Activated naive CD4-positive, alpha-beta T cell treated with anti-CD3 and anti-CD28 coated beads, Interleukin-2, amount 50 U/mL, for 72 hours (primary cell): ENCODE measurements at places on chromosomes 5 and 9. TPM values are rescaled to one million over a fixed set of nuclear protein-coding genes. Genes with fewer than 3 reads are reported as not detected.
A peak's percentile ranks its signal among the peaks of the same experiment; 100 is the strongest.

DNA sequence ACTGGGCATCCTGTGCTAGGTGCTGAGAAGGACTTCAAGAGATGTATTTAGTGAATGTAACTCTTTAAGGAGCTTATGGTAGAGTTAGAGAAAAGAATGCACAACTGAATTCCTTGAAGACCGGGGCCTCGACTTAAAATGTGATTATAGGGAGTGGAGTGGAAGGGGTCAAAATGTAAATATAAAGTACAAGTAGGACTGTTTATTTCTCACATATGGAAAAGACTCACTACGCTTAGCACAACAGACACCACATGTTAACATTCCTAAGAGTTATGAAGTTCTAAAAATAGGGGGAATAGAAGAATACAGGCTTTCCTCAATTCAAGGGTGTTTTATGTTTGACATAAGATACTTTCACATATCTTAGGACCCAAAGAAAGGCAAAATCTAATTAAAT, 117.8 kb upstream of the OSMR start:
- no peak for DNase-seq

TXNDC8 gene
- not detected for total RNA-seq

DNAJC25 gene
- 4.2 TPM for total RNA-seq

RGS3 gene
- 56.1 TPM for total RNA-seq

SHISAL2B gene
- total RNA-seq: not detected

DNA sequence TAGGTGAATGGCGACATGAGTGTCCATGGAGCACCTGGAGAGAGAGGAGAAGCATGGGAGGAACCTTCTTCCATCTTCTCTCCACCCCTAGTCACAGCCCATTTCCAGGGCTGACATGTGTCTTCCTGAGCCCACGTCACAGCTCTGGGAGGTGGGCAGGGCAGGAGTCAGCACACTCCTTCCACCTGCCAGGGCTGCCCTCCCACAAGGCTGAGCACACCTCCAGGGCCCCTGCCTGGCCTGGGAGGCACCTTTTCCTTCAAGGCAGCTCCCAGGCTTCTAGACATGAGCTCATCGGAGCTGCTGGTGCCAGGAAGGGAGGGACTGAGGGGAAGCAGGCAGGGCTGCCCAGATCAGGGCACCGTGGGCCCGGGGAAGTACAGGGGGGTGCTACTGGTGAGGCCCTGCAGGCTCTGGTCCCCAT, 13.6 kb upstream of the SYNPO start:
- no peak for DNase-seq

CCNO gene
- total RNA-seq: not detected

DNA sequence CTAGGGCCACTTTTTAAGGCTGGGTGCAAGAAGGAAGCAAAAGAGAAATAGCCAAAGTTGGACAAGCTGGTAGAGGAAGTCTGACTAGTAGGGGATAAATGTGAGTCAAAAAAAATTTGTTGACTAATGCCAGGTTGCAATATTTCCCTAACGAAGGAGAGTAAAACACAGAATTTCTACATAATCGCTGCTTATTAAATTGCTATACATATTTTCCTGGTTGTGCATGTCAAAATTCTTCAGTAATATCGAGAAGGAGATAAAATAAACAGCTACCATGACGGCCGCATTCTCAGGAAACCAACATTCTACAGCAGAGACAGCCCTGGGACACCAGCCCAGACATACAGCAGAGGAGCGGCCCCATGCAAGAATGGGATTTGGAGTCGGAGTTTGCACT, 148.3 kb downstream of the ESM1 start:
- no peak for DNase-seq

- no peak for DNase-seq
Observed at GRCh38 chr9:93236541-93237206, 52.7 kb downstream of the WNK2 start.

DNA sequence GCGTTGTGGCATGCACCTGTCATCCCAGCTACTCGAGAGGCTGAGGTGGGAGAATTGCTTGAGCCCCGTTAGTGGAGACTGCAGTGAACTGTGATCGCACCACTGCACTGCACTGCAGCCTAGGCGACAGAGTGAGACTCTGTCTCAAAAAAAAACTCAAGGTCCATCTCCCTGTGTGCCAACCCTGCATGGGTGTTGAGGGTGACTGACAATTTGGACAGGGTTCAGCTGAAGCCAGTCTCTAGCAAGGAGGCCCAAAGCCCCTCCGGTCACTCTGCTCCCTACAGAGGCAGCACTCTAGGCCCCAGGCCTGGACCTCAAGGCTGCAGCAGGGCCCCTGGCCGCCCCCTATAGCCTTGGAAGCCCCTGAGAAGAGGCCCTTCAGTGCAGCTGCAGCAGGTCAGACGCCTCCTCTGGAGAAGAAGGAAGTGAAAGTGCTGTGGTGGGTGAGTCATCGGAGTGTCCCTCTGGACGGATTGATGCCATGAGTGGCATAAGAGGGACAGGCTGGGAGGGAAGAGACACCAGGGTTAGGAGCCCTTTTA, 39.2 kb upstream of the NEK6 start:
- peak; percentile 53 for DNase-seq

GRCh38 chr9:136178061-136178772, 26.7 kb downstream of the LHX3 start:
- DNase-seq: no peak

ADAMTS6 gene
- 2.0 TPM for total RNA-seq

FCN2 gene
- not detected for total RNA-seq

SLCO6A1 gene
- total RNA-seq: not detected

- no peak for DNase-seq
Observed at GRCh38 chr5:32854473-32854872, 143.4 kb downstream of the NPR3 start.

GRCh38 chr5:60521376-60522291, 178.3 kb downstream of the DEPDC1B start:
- DNase-seq: no peak

DNA sequence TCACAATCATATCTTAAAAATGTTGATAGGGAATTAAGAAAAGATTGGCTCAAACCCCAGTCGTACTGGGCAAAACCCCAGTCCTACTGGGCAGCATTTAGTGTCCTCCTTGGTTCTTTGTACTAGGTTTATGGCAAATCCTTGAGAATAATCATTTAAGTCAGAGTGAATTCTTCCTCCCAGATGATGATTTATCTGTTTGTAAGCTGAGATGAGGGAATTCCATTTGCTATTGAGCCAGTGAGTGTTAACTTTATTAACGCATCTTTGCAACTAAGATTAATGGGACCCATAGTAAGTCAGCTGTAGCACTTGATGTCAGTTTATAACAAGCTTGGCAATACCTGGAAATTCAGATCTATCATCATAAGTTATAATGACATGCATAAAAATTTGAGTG, 821.8 kb upstream of the DMAC1 start:
- no peak for DNase-seq

GRCh38 chr5:163874431-163874830, 369.0 kb downstream of the MAT2B start:
- DNase-seq: no peak

DNA sequence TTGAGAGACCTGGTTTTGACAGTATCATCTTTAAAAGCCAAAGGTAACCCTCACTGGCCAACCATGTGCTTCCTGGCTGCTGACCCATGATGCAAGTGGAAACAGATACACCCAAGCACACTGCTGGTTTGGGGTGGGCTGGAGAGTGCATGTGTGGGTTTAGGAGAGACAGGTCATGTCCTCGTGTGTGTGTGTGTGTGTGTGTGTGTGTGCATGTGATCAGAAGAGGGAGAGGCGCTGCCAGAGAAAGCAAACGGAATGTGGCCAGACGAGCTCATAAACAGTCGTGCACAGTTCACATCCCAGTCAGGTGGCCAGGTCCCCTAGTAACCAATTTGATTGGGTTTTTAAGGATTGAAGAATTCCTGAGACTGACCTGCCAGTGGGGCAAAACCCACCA, 112.8 kb upstream of the ICE1 start:
- no peak for DNase-seq

PCDHB12 gene
- total RNA-seq: not detected

DNA sequence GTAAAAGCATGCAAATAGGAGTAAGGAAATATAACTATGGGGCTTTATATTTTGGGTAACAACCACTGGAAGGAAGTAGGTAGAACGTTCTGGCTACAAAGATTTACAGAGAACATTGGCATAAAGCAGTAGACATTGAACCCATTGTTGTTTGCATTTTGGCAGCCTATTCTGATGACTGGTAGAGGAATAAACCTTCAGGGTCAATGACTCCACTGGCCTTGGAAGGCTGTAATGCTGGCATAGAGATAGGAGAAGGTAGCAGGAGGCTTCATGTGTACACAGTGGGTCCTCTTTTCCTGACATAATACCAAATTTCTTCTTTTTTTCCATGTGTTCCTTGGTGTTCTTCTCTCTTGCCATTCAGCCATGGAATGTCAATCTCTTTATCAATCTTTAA, 462.8 kb upstream of the ZNF462 start:
- DNase-seq: no peak

- no peak for DNase-seq
Observed at GRCh38 chr5:97072696-97073095, 69.7 kb downstream of the LIX1 start.

- no peak for DNase-seq
Observed at GRCh38 chr5:78606241-78606640, 42.3 kb downstream of the LHFPL2 start.

- no peak for DNase-seq
Observed at GRCh38 chr9:95411054-95411892, 93.8 kb upstream of the FANCC start.

AMBP gene
- total RNA-seq: not detected

DNA sequence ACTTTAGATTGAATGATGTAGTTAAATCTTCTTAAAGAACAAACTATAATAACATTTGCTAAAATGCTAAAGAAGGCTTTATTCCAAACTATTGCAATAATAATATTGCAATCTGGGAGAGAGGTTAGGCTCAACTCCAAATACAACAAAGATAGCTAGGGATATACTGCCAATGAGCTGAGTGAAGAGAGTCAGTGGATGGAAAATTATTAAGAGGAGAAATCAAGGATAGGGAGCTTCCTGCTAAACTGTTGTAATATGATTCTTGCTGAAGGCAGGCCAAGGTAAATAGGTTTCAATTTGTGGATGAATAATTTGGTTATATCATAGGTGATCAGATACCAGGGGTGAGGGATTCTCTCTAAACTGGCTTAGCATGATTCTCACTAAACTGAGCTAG, 1651.5 kb downstream of the EFNA5 start:
- no peak for DNase-seq

DNA sequence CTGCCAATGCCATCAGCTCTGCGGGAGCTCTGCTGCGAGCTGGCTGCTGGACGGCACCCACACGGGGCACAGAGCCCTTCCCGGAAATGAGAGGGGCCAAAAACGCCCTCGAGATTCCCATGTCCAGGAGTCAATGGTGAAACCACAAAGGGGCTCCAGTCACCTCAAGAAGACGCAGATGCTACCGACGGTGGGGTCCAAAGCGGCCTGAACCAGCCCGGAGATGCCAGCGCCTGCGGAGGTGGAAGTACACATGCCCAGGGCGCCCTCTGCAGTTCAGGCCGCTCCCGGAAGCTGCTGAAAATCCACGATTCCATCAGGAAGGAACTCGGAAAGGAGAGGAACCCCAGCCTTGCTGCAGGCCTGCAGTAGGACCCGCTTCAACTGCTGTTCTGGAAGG, 82.4 kb upstream of the SELENOP start:
- DNase-seq: no peak

DNA sequence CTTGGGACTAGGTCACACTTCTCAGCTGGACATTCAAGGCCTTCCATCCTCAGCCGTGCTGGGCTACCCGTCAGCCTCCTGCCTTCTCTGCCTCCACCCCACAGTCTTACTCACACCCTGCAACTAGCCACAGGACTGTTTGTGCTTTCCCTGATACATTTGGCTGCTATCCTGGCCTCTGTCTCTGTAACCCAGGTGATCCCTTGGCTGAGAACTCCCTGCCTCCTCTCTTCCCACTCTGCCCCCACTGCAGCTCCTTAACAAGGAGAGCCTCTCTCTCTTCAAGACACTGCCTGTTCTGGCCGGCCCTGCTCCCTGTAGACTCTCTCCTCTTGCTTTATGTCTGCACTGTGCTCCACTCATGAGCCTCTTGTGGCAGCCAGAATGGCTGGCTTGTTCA, 120.6 kb downstream of the MSX2 start:
- DNase-seq: no peak

ST8SIA4 gene
- total RNA-seq: 21.2 TPM

PLPP6 gene
- total RNA-seq: 2.0 TPM

DNA sequence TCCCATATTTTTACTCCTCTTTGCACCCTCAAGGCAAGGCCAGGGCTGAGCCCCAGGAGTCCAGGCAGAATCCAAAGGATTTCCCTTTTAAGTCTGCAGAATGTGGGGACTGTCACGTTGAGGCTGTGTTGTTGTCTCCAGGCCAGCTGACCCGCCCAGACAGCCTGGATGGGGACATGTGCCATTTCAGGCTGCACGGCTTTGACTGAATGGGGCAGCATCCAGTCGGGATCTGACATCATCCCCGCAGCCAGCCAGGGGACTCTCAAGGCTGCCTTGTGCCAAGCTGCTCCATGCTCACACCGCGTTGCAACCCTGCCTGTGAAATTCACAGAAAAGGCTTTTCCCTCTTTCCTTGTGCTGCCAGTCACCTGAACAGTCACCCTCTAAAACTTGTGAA, 2.2 kb upstream of the ZNF366 start:
- DNase-seq: no peak

AQP3 gene
- 36.8 TPM for total RNA-seq

DNA sequence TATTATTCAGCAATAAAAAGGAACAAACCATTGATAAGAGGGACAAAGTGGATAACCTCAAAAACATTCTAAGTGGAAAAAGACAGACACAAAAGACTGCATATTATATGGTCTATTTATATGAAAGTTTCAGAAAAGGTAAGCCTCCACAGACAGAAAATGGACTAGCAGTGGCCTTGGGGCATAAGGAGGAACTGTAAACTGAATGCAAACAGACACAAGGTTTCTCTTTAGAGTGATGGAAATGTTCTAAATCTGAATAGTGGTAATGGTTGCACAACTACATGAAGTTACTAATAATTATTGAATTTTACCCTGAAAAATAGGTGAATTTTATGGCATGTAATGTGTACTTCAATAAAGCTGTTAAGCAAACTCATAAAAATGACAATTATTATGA, 286.3 kb upstream of the PAPPA start:
- no peak for DNase-seq

GRCh38 chr5:111254613-111255012, 30.4 kb downstream of the CAMK4 start:
- DNase-seq: peak; percentile 69

PITX1 gene
- 0.62 TPM for total RNA-seq

GRCh38 chr5:38845526-38846378, at the start of gene OSMR:
Gene OSMR, plus strand, starts transcription at chr5:38846012. Its CDS starts 23,033 bp downstream, at chr5:38869045.
- no peak for DNase-seq

- DNase-seq: no peak
Observed at GRCh38 chr5:39164529-39165402, 54.6 kb downstream of the FYB1 start.

TMEM215 gene
- not detected for total RNA-seq

STING1 gene
- 254 TPM for total RNA-seq

GRCh38 chr9:101414839-101415238, 16.2 kb downstream of the ZNF189 start:
- DNase-seq: no peak
